ENCODE measurements at places on chromosomes 16 and 17. TPM values are rescaled to one million over a fixed set of nuclear protein-coding genes. Genes with fewer than 3 reads are reported as not detected.

GRCh38 chr16:82995924-82996441 is 369.2 kb downstream of the CDH13 start:
- DNase-seq: no peak

GRCh38 chr17:39094607-39095308 is 56.7 kb downstream of the PLXDC1 start:
- DNase-seq: peak; percentile 79

- DNase-seq: no peak
Observed at GRCh38 chr17:2179615-2180295, 123.8 kb downstream of the SMG6 start.

DNA sequence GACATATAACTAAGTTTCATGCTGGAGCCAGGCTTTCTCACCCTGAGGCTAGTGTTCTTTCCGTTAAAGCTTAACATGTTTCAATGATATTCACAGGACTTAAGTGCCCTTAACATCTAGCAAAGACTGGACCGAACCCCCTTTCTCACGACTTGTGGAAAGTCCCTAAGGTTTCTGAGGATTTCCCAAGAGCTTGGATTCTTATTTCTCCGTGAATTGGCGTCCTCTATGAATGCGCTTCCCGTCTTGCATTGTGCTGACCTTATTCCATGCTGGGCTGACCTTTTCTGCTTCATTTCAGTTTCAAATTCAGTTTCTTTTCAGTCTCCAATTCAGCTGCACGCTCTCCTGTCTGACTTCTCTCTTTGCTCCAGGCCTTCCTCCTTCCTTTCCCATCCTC is 206.4 kb downstream of the HS3ST3A1 start:
- no peak for DNase-seq

DNA sequence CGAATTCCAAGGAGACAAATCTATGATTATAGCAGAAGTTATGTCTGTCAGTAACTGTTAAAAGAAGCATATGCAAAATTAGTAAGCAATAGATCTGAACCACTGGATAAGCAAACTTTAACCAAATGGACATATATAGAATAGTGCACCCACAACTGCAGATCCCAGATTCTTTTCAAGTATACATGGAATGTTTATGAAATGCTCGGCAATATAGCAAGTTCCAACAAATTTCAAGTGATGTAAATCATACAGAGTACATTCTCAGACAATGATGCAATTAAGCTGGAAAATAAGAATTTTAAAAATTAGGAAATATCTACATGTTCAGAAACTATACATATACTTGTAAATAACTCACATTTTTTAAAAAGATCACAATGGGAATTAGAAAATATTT is 8.4 kb upstream of the HELZ start:
- DNase-seq: no peak

DNA sequence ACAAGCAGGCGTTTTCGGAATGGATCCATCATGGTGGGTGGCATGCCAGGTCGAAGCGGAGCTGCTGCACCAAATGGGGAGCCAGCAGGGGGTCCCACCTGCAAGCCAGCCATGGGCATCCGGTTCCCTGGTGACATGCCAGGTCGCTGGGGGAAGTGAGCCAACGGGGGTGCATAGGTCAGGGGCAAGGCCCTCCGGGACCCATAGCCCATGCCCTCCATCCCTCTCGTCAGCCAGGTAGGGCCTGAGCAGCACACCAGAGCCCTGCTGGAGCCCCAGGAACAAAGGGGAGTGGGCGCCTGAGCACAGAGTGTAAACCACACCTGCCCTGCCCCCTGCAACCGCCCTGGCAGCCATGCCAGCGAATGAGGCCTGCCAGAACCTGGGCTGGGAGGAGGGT is 5.0 kb downstream of the SMARCD2 start:
- DNase-seq: no peak

DNA sequence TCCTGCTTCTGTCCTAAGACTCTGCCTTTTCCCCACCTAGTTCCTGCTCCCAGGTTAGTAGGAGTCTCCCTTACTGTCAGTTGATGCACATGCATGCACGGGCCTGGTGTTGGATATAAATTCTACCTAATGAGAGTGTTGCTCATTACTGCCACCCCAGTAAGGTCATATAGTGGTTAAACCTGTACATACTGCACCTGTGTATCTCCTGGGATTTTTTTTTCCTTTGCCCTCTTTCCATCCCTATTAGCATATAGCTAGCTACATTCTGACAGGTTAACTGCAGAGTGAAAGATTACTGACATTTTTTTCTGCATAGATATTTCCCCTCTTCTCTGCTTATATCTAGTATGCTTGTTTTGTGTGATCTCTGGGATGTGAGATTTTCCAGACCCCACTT is 201.5 kb upstream of the PIRT start:
- DNase-seq: no peak

DNA sequence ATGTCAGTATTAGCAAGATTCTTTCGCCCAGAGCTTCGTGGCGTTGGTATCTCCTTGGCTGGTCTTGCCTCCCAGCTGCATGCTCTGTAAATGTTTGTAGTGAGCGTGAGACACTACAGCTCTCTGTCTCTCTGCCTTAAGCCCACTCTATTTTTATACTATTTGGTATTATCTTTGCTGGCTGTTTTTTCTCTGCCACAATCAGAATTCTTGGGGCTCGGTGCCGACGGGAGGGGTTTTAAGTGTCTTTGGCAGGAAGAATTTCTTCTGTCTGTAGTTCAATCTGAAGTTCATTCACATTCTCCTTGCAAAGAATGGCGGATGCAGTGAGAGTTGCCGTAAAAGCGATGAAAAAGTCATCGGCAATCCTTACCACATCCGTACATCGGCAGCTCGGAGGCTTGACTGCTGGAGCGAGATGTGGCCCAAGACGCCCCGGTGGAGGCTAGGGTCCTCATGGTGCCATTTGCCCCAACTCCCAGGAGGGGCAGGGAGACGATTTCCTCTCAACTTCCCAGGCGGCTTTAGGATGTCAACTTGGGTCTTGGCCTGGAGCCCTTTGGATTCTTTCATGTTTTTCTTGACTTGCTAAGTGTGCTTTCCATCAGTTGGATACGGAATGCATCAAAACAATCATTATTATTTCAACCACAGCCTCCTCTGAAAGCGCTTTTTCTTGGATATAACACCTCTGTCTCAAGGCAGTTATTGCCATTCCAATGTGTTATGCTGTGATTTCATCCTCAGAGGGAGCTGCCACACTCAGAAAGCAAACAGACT is 132.3 kb upstream of the SDK2 start:
- no peak for DNase-seq

- no peak for DNase-seq
Observed at GRCh38 chr17:61475726-61476125, 23.5 kb downstream of the TBX4 start.

DNA sequence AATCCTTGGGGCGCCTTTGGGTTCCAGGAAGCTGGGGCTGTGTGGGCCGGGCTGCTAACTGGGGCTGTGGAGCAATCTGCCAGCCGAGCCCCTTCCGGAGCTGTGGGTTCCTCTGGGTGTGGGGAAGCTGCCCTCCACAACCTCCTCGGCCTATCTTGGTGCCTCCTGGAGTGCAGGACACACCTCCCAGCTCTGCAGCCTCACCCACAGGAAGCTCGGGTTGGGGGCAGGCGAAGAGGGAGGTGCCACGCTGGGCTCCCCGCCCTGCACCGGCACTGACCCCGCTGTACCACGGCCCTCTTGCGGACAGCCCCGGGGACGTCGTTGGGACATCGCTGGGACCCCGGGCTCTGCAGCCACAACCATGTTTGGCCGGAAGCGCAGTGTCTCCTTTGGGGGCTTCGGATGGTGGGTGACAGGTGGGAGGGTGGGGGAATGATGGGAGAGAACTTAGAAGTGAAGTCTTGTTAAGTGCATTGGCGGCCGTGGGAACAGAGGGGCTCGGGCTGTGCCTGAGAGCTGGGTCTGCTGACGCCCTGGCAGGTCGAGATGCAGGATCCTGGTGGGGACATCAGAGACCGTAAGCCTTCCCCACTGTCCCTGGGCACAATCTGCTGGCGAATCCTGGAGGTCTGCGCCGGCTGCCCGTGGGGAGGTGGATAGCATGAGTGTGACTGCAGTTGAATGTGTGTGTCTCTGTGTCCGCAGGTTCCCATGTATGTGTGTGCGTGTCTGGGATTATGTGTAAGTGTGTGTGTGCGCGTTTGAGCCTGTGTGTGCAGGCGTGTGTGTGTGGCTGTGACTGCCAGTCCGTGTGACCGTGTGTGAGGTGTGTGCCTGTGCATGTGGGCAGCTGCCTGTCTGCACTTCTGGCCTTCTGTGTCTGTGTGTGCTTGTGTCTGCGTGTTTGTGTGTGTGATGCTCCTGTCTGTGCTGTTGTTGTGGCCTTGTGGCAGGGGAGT is at the start of gene RAP1GAP2:
RAP1GAP2 (plus strand) TSS at position 275 of the 962 bp plus-strand sequence; CDS start at position 365, 90 bp downstream.
- DNase-seq: peak; percentile 88

- no peak for DNase-seq
Observed at GRCh38 chr17:38563362-38564253, 42.1 kb downstream of the SRCIN1 start.

GRCh38 chr17:72122010-72122764 is 1.4 kb downstream of the SOX9 start:
- DNase-seq: no peak

DNA sequence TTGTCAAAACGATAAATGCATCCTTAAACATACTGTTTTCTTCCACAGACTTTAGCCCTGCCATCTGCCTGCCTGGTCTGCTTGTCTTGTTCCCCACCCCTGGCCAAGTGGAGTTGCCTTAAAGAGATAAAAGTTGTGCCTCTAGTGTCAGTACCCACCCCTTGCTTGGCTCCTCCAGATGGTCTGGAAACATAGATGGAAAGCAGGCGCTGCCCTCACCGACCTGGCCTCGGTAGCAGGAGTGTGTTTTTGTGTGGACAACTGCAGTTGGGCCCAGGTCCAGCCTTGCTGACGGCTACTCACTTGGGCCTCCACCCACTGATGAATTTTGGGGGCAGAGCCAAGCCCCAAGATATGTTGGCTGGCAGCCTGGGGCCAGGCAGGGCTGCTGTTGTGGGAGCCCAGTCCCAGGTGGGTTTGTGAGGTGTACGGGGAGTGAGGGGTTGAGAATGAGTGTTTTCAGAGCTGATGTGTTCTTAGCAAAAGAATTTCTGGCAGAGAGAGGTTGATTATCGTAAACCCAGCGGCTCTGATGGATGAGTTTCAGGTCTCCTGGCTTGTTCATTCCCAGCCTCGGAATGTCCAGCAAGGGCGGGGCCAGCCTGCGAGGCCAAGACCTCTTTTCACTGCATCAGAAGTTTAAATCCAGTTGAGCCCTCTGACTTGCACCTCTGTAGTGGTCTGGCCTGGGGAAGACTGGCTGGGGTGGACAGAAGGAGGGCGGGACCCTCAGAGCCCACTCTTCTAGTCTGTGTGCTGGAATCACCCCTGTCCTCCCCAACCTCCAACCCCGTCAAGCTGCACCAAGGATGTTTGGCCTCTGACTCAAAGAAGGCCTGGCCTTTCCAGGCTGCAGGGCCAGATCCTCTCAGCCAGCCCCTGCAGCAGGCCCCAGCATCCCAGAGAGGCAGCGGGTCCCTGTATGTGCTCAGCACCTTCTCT is 179.7 kb downstream of the RAB11FIP4 start:
- no peak for DNase-seq

GRCh38 chr17:80957461-80957941 is 34.1 kb upstream of the CHMP6 start:
- no peak for DNase-seq

DNA sequence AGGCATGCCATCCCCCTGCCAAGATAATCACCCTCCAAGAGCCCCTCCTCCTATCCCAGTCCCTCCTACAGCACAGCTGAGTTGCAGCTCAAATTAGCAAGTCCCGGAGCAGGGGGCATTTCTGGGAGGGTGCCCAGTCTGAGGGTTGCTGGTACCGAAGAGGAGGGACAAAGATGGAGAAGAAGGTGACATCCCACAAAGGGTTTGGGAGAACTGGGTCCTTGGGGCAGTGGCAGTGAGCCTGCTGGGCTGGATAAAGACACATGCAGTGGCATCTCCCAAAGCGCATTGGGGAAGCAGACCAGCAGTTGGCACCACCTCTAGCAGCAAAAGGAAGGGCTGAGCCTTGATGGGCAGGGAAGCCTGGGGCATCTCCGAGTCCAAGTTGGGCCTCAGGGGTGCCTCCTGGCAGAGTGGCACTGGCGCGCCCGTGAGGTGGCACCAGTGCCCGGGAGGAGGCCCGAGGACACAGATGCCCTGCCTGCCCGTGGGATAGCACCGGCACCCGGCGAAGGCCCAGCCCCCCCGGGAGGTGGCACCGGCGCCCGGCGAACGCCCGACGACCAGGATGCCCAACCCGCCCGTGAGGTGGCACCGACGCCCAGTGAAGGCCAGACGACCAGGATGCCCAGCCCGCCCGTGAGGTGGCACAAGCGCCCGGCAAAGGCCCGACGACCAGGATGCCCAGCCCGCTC is 622 bp downstream of the TOM1L2 start:
- DNase-seq: peak; percentile 35

- no peak for DNase-seq
Observed at GRCh38 chr17:75093548-75094158, 5.9 kb downstream of the SLC16A5 start.

DNA sequence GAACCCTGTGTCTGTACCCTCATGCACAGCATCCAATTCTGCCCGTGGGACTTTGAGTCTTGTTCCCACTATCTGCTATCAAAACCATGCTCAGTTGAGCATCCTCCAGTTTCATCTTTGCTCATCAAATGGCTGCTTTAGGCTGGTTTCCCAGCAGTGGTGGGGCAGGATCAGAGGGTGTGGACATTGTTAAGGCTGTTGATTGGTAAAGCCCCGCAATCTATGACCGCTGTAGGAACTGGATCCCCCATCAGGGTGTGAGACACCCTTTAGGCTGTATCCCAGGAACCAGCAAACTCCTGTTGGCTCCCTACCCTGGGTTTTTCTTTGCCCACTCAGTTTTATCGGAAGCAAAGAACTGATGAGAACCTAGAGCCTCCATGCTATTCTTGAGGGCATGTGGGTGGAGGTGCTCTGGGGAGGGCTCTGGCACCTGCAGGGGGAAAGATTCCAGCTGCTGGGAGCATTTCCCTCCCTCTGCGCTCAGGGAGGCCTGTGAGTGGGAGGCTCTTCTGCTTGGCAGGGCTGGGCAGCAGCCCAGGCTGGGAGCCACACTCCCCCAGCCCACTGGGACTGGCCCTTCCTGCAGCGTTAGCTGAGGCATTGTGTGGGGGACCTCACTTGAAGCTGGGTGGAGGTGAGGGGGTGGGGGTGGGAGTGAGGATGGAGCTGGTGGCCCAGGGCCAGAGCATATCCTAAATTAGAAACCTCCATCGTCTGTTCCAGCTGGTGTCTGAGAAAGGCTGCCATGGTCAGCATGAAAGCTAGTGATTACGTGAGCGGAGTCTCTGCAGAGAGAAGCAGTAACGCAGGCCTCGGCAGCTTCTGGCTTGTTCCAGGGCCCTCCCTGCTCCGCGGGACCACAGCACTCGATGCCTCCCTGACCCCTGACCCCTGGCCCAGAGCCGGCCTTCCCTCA is 160.6 kb downstream of the IRF8 start:
- no peak for DNase-seq

- DNase-seq: no peak
Observed at GRCh38 chr17:7356756-7357155, 1.8 kb downstream of the TMEM95 start.

- DNase-seq: no peak
Observed at GRCh38 chr16:23694644-23695373, 16.1 kb downstream of the PLK1 start.

- no peak for DNase-seq
Observed at GRCh38 chr17:39761861-39762496, 24.2 kb downstream of the GRB7 start.

DCTN5 gene
- 71.9 TPM for total RNA-seq

MARCHF10 gene
- not detected for total RNA-seq

NRN1L gene
- total RNA-seq: 1.2 TPM

PIMREG gene
- 20.4 TPM for total RNA-seq

NGFR gene
- total RNA-seq: 0.11 TPM

Measured in activated CD8-positive, alpha-beta T cell treated with anti-CD3 and anti-CD28 coated beads, Interleukin-2, amount 10 ng/mL, durations not matched to agents 7 days and 5 days (primary cell).